ENCODE measurements at places on chromosomes 7 and 10.

DNA sequence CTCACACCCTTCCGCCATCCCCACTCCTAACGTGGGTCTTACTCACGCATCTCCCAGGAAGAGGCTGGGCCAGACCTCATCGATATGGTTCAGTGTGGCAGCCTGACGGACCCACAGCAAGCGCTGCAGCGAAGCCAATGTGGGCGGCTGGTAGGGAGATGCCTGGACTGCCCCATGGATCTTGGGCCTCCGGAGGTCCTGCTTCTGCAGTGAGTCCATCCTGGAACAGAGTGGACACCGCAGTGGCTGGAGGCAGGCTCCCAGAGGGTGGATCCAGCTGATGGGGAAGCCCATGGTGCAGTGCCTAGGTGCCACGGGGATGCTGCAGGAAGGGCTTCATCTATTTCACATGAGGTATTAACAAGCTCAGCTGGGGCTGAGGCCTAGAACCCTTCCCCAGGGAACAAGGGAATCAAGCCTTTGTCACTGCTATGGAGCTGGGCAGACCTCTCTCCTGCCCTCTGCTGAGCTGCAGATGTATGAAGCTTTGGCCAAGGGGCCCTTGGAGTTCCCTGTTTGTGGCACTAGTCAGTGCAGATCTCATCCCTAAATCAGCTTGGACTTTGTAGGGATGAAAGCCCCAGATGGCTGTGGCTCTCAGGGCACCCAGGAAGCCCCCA is 13.7 kb upstream of the SAMD8 start:
- DNase-seq: no peak

GRCh38 chr7:15679306-15679705 is 7.2 kb downstream of the MEOX2 start:
- DNase-seq: no peak

DNA sequence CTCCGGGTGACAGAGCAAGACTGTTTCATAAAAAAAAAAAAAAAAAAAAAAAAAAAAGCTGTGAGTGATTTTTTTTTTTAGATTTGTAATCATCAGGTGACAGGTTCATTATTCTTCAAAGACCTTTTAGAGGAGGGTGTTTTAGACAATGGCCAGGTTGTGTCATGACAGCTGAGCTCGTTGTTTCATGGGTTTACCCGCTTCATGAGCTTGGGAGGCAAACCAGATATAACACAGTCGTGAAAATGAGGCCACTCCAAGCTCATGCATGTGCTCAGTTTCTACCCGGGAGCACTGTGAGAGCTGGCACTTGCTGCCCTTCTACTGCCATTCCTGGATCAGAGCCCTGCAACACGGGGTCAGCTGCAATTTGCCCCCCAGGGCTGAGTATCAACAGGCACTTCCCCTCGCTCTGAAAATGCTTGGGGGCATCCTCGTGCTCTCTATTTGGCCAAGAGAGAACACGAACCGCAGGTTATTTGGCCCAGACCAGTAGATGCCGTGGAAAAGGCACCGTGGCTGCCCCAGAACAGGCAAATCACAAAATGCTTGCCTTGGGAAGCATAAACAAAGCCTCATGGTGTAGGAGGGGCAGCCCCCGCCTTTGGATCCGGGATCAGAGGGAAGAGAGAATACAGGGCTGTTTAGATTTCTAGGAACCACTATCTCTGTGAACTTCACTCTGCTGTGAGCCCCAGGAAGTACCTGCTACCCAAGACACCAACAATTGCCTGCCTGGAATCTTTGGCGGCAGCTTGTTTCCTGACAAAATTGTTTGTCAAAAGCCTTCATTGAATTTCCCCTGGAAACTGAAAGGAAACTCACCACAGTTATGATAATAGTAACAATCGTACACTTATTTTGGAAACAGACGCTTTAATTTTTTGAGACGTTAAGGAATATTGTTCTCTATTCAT is 371.0 kb downstream of the FRMD4A start:
- DNase-seq: no peak

GRCh38 chr7:117066668-117067067 is 113.4 kb downstream of the ST7 start:
- no peak for DNase-seq

GRCh38 chr10:122112021-122112616 is 123.2 kb downstream of the TACC2 start:
- DNase-seq: no peak

DNA sequence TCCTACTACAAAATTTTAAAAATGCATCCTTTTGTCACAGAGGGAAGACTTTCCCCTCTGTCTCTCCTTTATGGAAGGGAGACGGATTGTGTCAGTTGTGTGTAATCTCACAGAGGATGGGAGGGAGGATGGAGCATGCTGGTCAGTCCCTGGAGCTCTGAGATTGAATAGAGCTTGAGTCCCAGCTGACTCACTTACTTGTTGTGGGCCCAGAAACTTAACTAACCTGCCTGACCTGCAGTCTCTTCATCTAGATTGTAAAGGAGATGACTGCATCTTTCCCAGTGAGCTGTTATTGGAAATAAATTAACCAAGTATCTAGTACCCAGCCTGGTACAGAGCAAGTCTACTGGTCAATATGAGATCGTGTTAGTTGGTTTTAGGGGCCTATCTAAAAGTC is 77.9 kb upstream of the ADO start:
- DNase-seq: no peak

GRCh38 chr10:122126763-122127659 is 138.0 kb downstream of the TACC2 start:
- DNase-seq: no peak

DNA sequence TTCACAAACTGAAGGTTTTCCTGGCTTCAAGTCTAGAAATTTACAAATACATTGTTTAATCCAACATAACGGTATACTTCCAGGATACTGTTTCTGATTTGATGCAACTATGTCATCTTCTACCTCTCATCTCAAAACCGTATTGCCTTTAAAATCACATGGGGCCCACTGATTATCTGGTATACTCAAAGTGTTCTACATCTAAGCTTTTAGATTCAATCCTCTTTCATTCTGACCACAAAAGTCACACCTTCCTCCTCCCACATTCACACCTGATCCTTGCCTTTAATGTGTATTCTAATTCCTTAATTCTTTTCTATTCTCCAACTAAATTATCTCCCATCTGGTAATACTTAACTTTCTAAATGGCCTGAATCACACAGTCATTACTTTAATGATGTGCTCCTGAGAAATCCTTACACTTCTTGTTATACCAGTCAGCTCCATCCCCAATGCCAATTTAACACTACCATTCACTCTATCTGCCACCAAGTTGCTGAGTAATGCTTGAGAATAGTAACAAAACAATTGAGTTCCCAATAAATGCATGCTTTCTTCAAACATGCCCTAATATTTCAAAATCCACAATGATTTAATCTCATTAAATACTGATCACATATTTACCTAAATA is 13.0 kb downstream of the ATAD1 start:
- no peak for DNase-seq

DNA sequence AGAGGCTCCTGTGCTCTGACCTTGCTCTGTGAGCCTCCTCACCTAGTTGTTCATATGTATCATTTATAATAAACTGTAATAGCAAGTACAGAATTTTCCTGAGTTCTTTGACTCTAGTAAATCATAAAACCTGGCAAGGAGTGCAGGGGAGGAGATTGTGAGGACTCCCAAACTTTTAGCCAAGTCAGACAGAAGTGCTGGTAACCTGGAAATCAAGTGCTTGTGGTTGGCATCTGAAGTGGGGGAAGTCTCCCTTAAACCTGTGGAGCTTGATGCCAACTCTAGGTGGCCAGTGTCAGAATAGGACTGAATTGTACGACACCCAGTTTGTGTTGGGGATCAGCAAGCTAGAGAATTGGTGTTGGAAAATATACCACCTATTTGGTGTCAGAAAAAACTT is 206.3 kb upstream of the GRB10 start:
- no peak for DNase-seq

DNA sequence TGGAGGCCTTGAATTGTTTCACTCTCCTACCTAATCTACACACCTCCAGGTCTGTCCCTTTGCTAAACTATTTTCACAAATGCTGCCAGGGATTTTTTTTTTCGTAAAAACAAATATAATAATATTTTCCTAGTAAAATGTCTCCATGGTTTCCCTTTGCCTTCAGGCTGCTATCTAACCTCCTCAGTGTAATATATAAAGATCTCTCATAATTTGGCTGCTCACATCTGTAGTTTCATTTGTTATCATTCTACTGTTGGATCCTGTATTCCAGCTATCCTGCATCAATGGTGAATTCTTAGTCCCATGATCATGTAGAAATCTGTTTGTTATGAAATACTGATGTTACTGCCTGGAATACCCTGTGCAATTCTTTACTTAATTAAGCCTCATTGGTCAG is 211.9 kb upstream of the CHRM2 start:
- no peak for DNase-seq

DNA sequence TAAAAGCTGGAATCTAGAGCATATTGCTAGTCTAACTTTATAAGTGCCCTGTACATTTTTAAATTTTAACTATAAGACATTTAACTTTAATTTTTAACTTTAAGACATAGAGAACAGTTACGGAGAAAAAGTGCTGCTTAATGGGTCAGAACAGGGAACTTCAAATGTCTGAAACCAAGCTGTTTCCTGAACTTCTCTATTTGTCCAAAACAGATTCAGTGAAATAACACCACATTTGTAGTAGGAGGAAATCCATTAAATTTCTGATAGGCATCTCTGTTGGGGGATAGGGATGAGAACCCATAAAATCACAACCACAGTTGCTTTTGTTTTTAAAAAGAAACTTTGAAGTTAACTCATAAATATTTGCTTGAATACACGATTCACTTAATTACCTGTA is 170.8 kb upstream of the ANK3 start:
- DNase-seq: no peak

GRCh38 chr10:74145133-74145532 is 5.5 kb downstream of the AP3M1 start:
- no peak for DNase-seq

GRCh38 chr7:158268816-158269535 is 318.6 kb downstream of the PTPRN2 start:
- no peak for DNase-seq

- DNase-seq: no peak
These were observed 59.1 kb upstream of the SMNDC1 start for GRCh38 chr10:110363572-110364411.

GRCh38 chr10:54530299-54530698 is 270.7 kb downstream of the PCDH15 start:
- DNase-seq: no peak

GRCh38 chr7:3892157-3892556 is 591.1 kb downstream of the SDK1 start:
- no peak for DNase-seq

DNA sequence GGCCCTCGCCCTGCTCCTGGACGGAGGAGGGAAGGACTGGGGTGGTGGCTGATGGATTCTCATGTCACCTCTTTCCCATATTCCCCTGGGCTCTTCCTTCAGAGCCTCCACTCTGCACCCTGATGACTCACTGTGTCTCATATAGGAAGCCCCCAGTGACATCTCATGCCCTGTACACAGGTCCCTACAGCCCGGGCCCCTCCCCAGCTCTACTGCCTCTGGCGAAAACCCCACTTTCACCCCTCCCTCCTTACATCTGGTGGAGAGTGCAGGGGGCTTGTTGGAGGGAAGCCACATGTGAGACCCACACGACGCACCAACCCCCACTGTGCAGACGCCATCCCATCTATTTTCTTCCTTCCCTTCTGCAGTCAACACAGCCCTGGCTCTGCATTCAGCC is 72.8 kb upstream of the ZNF479 start:
- DNase-seq: no peak

GRCh38 chr10:80437227-80437626 is 16.9 kb upstream of the TSPAN14 start:
- no peak for DNase-seq

- no peak for DNase-seq
These were observed 34.8 kb upstream of the SDK1 start for GRCh38 chr7:3266240-3266639.

DNA sequence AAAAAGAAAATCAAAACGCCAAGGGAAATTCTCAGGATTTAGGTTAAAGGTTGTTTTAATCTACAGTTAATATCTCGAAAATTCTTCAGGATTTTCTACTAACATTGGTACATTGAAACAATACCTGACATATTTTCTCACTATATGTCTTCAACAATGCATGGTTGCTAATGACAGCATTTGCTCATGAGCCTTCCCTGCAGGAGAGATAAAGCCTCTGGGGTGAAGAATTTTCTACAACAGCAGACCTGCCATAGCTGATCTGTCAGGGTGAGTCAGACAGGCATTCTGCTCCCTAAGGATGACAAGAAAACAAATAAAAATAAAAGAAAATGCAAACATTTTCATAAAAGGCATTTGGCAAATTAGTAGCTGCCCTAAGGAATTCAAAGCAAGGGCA is 11.7 kb upstream of the GPR37 start:
- no peak for DNase-seq

DNA sequence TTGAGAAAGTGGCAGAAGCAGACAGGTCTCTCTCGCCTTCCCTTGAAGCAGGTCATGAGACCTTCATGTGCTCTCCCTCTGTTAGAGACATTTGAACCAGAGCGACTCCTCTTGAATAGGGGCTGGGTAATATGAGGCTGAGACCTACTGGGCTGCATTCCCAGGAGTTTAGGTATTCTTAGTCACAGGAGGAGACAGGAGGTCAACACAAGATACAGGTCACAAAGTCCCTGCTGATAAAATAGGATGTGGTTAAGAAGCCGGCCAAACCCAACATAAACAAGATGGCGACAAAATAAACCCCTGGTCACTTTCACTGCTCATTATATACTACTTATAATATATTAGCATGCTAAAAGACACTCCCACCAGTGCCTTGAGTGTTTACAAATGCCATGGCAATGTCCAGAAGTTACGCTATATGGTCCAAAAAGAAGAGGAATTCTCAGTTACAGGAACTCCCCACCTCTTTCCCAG is 43.5 kb upstream of the MSRB2 start:
- no peak for DNase-seq

DNA sequence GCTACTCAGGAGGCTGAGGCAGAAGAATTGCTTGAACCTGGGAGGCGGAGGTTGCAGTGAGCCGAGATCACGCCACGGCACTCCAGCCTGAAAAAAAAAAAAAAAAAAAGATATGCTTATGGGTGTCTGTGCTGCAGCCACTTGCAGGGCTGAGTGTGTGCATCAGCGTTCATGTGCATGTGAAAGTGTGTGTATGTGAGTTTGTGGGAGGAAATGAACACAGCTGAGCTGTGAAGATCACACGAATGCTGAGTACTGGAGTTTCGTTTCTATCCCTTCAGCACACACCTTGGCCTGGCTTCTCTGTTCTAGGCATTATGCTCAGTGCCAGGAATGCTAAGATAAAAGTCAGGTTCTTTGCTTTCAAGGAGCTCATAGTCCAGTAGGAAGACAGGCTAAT is 12.0 kb upstream of the SVOPL start:
- DNase-seq: no peak

GRCh38 chr7:124688991-124689390 is 76.6 kb downstream of the GPR37 start:
- DNase-seq: no peak

All from stimulated activated CD8-positive, alpha-beta memory T cell treated with anti-CD3 and anti-CD28 coated beads, Interleukin-15, amount 100 ng/mL, for 24 hours (primary cell).